ENCODE measurements at places on chromosomes 2 and 18.

DNA sequence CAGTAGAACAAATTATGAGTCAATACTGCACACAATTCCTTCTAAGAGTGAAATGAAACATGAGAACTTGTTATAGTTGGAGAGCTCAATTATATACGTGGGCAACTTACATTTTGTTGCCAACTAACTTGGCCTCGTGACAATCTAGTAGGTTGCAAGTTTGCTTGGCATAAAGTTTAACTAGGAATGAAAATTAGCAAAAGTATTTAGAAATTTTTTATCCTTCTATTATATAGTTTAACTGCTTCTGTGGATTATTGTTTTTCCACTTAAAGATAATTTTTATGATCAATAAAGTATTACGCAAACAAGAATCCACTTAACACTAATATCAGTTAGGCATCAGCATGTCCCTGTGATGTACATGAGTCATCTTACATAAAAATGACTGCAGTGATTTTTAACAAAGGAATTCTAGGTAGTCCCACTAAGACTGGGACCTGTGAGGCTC is 41.1 kb downstream of the FAM124B start:
- DNase-seq = no peak

DNA sequence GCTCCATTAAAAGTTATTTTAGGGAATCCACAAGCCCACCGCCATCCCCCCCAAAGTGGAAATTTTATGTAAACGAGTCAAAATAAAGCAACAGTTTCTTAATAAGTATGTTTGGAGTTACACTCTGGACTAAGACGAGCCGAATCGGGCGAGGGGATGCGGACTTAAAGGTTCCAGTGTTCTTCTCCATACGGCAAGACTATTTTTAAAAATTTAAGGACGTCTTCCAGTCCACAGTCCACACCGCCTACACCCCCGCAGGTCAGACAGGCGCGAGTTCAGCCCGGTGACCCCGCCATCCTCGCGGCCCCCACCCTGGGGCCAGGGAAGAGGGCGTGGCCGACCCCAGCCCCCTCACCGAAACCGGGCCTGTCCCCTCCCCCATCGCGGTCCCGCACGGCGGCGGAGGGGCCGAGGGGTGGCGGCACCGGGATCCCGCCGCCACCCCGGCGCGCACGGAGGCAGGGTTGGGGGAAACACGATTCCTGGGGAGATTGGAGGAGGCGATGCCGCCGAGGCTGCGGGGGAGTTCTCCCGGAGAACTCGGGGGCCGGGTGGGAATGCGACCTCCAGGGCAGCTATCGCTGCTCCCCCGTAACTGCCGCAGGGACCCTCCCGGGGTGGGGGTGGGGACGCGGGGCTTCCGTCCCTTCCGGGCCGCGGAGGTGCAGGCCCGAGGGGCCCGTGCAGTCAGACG is 24.5 kb upstream of the SMAD7 start:
- no peak for DNase-seq

DNA sequence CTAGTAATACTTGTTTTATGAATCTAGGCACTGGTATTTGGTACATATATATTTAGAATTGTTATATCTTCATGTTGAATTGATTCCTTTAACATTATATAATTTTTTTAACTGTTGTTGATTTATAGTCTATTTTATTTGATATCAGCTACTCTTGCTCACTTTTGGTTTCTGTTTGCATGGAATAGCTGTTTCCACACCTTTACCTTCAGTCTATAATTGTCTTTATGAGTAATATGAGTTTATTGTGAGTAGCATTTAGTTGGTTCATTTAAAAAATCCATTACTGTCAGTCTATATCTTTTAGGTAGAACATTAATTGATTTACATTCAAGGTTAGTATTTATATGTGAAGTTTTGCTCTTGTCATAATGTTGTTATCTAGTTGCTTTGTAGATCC is 58.6 kb downstream of the SMCHD1 start:
- DNase-seq = no peak

DNA sequence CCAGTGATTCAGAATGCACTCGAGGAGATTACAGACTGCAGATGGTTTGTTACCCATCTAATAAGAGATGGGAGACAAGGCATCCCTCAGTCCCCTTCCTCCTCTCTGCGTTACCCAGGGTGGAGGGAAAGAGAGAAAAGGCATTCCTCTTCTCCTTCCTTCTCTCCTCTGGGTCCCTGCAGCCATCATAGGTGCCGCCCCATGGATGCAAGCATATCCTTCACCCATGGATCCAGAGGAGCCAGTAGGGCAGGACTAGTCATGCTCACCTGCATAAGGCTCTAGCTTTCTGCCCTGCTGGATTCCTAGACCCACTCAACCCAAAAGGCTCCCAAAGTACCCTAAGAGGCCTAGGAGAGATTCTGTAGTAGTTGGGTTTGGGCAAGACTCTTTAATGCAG is 20.4 kb downstream of the CMPK2 start:
- no peak for DNase-seq

- DNase-seq = no peak
These were observed 18.4 kb downstream of the SIX3 start for GRCh38 chr2:44959855-44960254.

- no peak for DNase-seq
These were observed 17.5 kb downstream of the POLR1A start for GRCh38 chr2:86087936-86088850.

DNA sequence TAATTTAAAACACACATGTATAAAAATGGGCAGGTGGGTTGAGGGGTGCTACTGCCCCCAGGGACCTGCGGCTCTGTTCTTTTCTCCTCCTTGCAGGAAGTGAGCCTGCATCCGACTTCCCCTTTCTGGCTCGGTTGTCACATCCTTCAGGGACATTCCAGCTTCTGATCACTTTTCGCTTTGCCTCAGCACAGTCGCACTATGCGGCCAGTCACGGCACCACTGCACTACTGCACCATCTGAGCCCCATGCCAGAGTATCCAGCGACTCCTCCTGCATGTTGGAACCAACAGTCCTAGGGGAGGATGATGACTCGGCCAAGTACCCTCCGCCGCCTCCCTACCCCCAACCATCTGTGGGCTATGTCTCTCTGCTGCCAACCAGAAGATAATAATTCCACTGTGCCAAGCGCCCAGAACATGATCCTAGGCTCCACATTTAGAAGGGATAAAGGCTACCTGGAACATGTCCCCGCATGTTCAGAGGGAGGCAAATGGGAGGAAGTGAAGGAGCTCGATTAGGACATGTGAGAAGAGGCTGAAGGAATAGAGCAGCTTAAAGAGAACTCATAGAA is 17.6 kb downstream of the CDC42EP3 start:
- peak; percentile 44 for DNase-seq

- no peak for DNase-seq
These were observed 152.6 kb upstream of the SLC1A4 start for GRCh38 chr2:64836566-64836965.

- DNase-seq = no peak
These were observed 26.8 kb upstream of the SP3 start for GRCh38 chr2:173991856-173992588.

DNA sequence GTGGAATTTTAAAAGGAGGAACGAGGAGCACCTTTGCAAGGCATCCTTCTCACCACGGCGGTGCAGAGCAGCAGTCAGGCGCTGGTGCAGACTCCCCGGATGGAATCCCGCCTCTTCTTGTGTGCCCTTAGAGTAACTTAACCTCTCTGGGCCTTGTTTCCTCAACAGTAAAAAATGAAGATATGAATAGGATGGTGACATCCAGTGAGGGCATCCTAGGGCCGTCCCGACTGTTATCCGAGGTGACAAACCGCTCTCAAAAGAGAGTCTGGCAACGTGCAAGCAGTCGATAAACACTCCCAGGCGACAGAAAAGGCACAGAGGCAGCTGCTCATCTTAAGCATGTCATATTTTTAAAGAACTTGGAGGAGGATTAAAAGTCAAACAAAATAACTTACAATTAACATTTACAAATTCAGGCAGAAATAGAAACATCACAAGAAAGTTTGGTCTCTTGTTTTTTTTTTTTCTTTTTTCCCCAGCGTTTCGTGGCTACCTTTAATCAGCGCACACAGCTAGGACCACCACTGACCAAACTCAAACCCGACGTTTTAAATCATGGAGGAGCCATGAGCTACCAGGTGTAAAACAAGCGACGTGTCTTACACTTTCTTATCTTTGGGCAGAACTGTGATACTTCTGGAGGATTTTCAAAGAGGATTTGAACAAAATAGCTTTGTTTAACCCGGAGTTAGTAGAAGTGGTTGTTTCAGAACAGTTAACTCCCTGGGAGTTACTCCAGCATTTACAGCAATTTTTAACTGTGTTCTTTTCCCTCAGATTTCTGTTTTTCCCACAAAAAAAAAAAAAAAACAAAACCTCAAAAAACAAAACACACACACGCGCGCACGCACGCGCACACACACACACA is 2.1 kb downstream of the MBP start:
- no peak for DNase-seq

- no peak for DNase-seq
These were observed 1004.4 kb upstream of the DDX18 start for GRCh38 chr2:116810071-116810470.
